ENCODE measurements at places on chromosomes 4 and X.

DNA sequence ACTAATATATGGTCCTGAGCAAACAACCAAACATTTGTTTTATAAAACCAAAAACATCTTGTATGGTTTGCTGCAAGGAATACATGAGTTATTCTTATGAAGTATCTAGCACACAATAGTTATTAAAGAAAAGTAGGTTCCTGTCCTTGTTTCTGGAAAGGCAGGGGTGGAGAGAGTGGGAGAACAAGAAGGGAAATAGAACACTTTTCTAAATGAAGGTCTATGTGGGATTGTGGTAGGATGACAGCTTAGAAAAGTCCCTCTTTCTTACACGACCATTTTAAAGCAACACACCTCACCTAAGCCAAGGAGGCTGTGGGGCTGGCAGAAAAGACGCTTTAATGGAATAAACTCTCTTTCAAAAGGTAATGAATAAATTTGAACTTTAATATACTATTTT lies 164.6 kb downstream of the ARAP2 start:
- no peak for DNase-seq

DNA sequence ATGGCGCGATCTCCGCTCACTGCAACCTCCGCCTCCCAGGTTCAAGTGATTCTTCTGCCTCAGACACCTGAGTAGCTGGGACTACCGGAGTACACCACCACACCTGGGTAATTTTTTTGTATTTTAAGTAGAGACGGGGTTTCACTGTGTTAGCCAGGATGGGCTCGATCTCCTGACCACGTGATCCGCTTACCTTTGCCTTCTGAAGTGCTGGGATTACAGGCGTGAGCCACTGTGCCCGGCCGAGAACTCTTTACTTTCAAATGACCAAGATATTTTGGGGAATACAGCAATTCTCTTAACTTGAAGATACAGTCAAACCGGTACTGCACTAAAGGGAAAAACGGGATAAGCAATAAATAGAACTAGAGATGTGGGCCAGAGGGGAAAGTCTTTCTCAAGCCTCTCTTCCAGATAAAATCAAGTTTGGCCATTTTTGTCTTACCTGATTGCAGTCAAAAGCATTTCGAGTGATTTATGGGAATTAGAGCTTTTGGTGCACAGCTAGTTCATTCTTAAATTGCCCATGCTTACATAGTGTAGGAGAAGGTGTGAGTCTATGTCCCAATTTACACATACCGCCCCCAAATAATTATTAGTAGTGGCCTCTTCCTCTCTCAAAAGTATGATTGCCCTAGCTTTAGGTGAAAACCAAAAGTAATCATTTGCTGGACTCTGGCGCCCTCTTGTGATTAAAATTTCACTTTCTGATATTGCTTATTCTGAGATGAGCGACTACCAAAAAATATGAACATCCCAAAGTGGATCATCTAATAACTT lies 53.2 kb upstream of the ABCG2 start:
- DNase-seq = peak; percentile 75

DNA sequence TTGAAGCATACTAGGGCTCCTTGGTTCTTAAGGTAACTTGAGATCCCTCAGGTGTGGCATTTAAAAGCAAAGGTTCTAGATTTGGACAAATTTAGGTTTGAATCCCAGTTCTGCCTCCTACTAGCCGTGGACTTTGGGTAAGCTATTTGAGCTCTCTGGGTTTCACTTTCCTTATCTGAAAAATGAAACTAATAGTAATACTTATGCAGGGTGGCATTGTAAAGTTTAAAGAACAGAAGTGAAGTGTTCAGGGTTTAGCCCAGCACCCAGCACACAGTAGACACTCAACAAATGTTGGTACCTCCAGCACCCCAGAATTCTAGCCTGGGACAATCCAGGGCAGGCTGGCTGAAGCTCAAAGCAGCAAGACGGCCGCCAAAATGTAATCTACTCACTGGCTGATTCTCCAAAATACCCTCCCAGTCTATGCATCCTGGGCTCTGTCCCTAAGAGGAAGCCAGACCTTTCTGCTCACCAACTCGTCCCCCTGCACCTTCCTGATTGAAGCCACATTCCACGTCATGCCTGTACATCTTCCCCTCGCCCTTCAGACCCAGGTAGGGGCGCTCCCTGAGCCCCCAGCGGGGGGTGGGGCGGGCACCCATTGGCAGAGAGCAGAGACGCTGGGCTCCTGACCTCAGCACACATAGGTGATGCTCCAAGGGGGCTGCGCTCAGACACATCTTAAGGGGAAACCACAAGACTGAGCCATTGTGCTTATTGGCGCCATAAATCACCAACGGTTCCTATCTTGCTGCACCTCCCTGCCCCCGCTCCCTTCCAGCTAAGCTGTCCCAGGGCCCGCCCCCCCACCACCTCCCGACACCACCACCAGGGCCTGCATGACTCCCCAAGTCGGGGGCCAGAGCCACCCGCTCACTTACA lies 160.6 kb downstream of the BCOR start:
- DNase-seq = peak; percentile 17

DNA sequence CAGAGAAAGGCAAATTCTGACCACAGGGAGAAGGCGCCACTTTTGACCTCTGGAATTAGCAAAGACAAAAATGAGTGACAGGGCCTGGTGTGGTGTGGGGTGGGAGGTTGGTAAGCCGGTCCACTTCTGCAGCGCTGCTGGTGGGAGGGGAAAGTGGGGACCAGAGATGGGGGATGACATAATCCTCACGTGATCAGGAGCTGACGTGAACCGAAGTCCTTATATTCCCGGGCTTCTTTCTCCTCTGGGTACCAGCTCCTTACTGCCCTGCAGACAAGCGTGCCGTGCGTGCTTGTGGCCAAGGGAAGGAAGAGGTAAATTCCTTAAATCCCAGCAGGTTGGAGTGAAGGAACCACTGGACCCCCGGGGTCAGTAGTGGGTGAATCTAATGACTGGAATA lies at the start of gene TCEAL7:
TSS of gene TCEAL7 (plus strand) at position 249 of the 400 bp plus-strand sequence. CDS start 1,165 bp downstream, outside the sequence.
- DNase-seq = no peak

DNA sequence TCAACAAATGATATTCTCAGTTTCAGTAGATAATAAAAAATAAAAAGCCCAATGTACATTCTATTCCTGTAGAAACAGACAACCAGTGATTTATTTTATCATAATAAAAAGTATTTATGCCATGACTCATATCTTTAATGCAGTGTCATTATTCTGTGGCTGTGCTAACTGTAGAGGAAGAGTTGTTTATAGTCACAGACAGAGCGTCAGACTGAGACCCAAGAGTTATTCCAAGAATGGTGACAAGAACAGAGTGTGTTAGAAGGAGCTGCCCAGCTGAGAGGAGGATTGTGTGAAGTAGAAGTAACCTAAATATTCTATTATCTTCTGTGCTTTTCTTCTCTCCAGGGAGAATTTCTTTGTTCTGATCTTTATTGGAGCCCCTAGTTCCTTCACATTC lies 210.7 kb downstream of the PPP1R2C start:
- no peak for DNase-seq

GRCh38 chr4:145956288-145956890 lies 17.8 kb upstream of the ZNF827 start:
- peak; percentile 55 for DNase-seq

Measured in CD4-positive, alpha-beta T cell treated with Interleukin-2 at 100 ng/mL for 4 hours (primary cell).